ENCODE measurements at places on chromosomes 1 and 21. TPM values are rescaled to one million over a fixed set of nuclear protein-coding genes. Genes with fewer than 3 reads are reported as not detected.

DNA sequence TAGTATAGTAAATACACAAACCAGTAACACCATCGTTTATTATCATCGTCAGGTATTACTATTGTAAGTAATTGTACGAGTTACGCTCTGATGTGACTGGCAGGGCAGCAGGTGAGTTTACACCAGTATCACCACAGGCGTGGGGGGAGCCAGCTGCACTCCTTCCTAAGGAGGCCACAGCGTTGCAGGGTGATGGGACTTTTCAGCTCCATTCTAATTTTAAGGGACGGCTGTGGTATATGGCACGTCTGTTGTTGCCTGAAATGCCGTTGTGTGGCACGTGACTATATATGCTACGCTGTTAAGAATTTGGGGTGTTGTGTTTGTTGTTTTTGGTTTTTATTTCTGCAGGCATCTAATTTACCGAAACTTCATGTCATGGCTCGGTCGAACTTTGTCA is 164.8 kb upstream of the COL6A1 start:
- H3K27ac ChIP-seq: no peak overlapping the region
- H3K27me3 ChIP-seq: peaks cover 2% of the 10 kb centered on the region
- peaks cover 20% of the 10 kb centered on the region for H3K4me1 ChIP-seq
- DNase-seq: no peak

- H3K27me3 ChIP-seq: no peaks in the 10 kb centered on the region
- no peak overlapping the region for H3K4me3 ChIP-seq
- DNase-seq: peak; percentile 20
- no peaks in the 10 kb centered on the region for H3K4me1 ChIP-seq
- H3K27ac ChIP-seq: no peak overlapping the region
- H3K36me3 ChIP-seq: no peaks in the 10 kb centered on the region
Observed at GRCh38 chr1:60101516-60101915, 27.9 kb upstream of the C1orf87 start.

The TFF2 gene
- total RNA-seq: not detected

- H3K27ac ChIP-seq: no peak overlapping the region
- DNase-seq: no peak
- H3K27me3 ChIP-seq: no peaks in the 10 kb centered on the region
- H3K4me3 ChIP-seq: no peak overlapping the region
- no peaks in the 10 kb centered on the region for H3K4me1 ChIP-seq
Observed at GRCh38 chr1:21072721-21073120, 104.0 kb downstream of the EIF4G3 start.

The KRTAP11-1 gene
- total RNA-seq: not detected

The GJA9 gene
- total RNA-seq: not detected

The RUNX3 gene
- total RNA-seq: 0.22 TPM

GRCh38 chr1:75293270-75293669 is 159.1 kb downstream of the LHX8 start:
- H3K4me3 ChIP-seq: no peak overlapping the region
- H3K27me3 ChIP-seq: no peaks in the 10 kb centered on the region
- no peak overlapping the region for H3K27ac ChIP-seq
- no peaks in the 10 kb centered on the region for H3K36me3 ChIP-seq
- H3K4me1 ChIP-seq: no peaks in the 10 kb centered on the region

DNA sequence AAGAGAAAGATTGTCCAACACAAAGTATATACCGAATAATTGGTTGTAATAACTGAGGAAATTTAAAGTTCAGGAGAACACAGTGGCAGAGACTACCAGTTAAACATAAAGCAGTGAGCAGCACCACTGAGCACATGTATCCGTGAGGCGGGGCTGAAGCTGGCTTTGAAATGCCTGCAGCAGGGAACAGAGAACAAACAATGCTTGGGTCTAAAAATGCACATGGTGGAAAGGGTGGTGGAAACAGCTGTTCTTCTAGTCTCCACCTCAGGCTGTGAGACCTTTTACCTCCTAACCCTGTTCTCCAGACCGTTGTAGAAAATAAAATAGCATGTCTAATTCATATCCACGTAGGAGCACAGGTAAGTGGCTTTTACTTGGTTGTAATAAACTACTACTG is 7.7 kb upstream of the GNG4 start:
- H3K27ac ChIP-seq: no peak overlapping the region
- DNase-seq: no peak
- H3K4me1 ChIP-seq: no peaks in the 10 kb centered on the region
- no peaks in the 10 kb centered on the region for H3K36me3 ChIP-seq
- no peak overlapping the region for H3K4me3 ChIP-seq
- peaks cover 6% of the 10 kb centered on the region for H3K27me3 ChIP-seq

The PRXL2B gene
- 8.9 TPM for total RNA-seq

DNA sequence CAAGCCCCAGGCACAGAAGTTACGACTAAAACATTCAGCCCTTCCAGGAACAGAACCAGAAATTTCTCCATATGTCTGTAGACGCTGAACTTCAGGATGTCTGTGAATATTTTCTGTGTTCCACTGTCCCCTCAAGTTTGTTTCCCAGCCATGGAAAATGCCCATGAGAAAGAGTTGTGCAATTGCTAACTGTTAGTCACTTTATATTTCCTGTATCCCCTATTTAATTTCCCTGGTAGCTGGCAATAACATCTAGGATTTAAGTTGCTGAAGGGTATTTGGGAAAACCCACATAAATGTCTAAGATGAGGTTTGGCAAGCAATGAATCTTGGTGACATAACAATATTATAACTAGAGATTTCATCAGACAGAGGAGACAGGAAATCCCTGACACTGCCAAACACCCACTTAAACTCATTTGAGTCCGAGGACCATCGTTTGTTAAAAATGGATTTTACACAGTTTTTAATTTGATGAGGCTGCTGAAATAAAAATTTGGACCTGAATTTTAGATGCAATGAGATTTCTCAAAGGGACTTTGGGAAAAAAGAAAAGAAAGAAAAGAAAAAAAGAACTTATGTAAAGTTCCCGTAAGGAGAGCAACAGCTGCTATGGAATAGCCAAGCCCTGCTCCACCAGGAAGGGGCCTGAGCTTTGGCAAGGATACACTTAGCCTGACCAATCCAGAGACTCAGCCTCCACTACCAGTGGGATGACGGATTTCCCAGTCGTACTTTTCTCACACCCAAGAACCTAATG is 21.8 kb upstream of the ERRFI1 start:
- no peak overlapping the region for H3K4me3 ChIP-seq
- H3K4me1 ChIP-seq: peaks cover 3% of the 10 kb centered on the region
- H3K27me3 ChIP-seq: no peaks in the 10 kb centered on the region
- H3K27ac ChIP-seq: peak overlapping the region; percentile 91
- peak; percentile 89 for DNase-seq

The AGMAT gene
- total RNA-seq: 4.3 TPM

DNA sequence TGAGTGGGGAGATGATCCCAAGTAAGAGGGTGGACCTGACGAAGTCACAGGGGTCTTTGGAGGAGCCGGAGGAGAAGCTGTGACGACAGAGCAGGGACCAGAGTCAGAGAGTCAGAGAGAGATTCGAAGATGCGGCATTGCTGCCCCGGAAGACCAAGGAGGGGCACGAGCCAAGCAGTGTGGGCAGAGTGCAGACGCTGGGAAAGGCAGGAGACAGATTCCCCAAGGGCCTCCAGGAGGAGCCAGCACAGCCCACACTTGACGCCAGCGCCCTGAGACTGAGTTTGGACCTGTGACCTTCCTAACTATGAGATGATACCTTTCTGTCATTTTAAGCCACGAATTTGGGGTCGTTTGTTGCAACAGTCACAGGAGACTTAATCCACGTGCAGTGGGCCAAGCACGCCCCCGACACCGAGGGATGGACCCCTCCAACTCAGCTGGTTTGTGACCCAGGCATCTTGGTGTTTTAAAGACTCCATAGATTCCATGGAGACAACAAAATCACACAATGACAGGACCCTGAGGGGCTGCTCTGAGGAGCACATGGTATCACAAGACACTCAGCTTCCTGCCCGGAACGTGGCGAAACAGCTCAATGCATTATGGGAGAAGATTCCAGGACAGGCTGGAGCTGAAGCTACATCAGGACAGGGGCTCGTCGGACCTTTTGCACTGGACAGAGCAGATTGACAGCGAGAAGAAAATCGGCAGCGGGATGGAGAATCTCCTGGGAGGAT is 11.0 kb upstream of the TFF1 start:
- no peaks in the 10 kb centered on the region for H3K36me3 ChIP-seq
- H3K4me3 ChIP-seq: no peak overlapping the region
- DNase-seq: no peak
- H3K27ac ChIP-seq: no peak overlapping the region
- H3K27me3 ChIP-seq: peaks cover 17% of the 10 kb centered on the region

- H3K27ac ChIP-seq: no peak overlapping the region
- no peaks in the 10 kb centered on the region for H3K4me1 ChIP-seq
- DNase-seq: no peak
- no peaks in the 10 kb centered on the region for H3K36me3 ChIP-seq
Observed at GRCh38 chr1:200426196-200426595, 16.4 kb upstream of the ZNF281 start.

The OR6K3 gene
- not detected for total RNA-seq

- no peak overlapping the region for H3K27ac ChIP-seq
- peaks cover 4% of the 10 kb centered on the region for H3K4me1 ChIP-seq
- H3K27me3 ChIP-seq: no peaks in the 10 kb centered on the region
- H3K4me3 ChIP-seq: no peak overlapping the region
- no peaks in the 10 kb centered on the region for H3K36me3 ChIP-seq
Observed at GRCh38 chr1:64955097-64956009, 11.0 kb downstream of the JAK1 start.

DNA sequence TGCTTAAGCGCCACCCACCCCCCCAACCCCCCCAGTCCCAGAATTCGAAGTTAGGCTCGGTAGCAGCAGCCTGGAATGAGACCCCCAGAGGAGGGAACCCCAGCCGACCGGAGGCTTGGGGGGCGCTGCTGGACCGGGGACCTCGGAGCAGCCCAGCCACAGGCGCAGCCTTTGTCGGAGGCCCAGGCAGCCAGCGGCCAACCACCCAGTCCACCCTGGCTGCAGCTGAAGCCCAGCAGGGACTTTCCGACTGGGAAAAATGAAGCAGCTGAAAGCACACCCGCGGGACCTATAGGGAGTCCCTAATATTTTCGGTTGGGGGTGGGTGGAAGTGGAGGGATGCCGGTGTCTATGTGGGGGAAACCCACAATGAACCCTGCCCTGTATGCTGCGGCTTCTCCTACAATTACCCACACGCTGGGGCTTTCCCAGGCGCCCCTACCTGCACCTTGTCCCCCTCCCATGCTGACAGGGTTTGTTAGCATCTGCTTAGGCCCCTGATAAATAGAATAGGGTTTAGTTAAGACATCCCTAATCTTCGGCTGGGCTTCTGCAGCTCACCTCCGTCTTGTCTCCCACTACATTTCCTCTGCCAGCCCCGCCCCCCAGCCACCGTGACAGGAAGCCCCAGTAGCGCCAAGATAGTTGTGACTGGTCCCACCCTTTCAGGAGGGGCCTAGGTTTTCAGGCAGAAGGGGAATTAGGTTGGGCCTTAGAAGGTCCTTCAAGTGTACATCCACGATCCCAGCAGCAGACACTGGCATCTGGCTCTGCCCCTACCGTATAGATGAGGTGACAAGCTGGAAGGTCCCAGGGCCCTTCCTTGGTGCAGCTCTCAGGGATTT is 838 bp downstream of the CCDC28B start:
- peak overlapping the region; percentile 68 for H3K4me3 ChIP-seq
- peaks cover 34% of the 10 kb centered on the region for H3K36me3 ChIP-seq
- peaks cover 57% of the 10 kb centered on the region for H3K4me1 ChIP-seq
- no peaks in the 10 kb centered on the region for H3K27me3 ChIP-seq

DNA sequence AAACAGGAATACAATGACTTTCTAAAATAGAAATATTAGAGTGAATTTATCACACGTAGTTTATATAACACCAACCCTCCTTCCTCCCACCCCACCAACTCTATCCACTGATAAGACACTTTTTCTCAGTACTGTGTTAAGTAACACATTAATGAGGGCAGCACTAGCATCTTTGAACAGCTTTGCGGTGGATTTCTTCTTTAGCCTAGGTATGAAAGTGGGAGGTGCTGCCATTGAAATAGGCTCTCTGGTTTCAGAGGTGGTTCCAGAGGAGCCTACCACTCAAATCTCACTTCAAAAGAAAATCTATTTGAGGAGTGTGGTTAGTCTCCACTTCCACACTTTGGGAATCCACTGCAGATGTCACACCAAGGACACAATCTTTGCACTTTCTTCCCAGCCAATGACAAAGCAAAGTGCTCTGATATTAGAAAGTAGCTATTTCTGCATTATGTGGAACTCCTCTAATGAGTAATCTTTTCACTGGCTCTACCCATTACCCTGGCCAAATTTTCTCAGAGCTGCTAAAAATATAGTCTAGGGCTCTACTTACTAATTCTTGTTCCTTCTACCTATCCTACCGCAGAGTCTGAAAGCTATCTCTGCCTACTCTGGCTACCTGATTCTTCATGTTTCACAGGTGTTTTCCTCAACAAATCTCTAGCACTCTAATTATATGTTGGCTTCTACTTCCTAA is 1667.8 kb downstream of the MRPL39 start:
- H3K36me3 ChIP-seq: no peaks in the 10 kb centered on the region
- DNase-seq: no peak
- H3K4me1 ChIP-seq: no peaks in the 10 kb centered on the region
- H3K27me3 ChIP-seq: no peaks in the 10 kb centered on the region

The CYP4X1 gene
- 3.0 TPM for total RNA-seq

DNA sequence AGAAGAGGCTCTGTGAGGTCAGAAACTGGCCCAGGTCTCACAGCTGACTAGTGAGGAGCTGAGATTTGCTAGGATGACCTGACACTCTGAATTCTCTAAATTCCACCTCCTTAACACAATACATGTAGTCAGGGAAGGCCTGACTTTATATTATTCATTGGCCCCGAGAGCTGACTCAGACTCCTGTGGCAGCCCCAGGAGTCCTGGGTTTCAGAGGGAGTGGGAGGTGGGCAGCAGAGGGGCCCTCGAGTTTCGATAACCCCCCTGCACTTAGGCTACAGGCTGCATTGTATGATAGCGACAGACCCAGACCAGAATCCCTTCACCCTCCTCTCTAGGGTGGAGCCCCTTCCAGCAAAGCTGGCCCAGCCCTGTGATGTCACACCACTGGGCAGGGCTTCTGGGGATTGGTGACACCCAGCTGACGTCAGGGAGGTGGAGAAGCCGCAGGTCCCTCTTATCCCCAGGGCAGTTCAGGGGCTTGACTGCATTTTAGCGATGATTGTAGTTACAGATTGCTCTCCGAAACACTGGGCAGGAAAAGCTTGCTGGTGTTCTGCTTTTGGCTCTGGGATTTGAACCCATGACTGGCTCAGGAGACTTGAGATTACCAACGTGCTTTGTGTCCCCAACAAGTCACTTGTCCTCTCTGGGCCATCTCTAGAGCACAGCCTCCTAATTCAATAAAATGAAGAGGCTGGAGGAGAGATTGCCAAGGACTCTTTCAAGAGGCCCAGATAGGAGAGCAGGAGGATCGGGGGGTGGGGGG is 17.0 kb upstream of the GPR37L1 start:
- peaks cover 2% of the 10 kb centered on the region for H3K4me1 ChIP-seq
- H3K27ac ChIP-seq: no peak overlapping the region
- H3K4me3 ChIP-seq: no peak overlapping the region
- DNase-seq: no peak
- H3K36me3 ChIP-seq: no peaks in the 10 kb centered on the region

The SPRR1A gene
- not detected for total RNA-seq

- H3K36me3 ChIP-seq: no peaks in the 10 kb centered on the region
- H3K27me3 ChIP-seq: peaks cover 16% of the 10 kb centered on the region
- no peak for DNase-seq
- H3K4me3 ChIP-seq: peak overlapping the region; percentile 57
- H3K4me1 ChIP-seq: peaks cover 21% of the 10 kb centered on the region
Observed at GRCh38 chr1:107964336-107965109, 457 bp downstream of the VAV3 start.

Data from muscle of leg (tissue), 16 donors.